ENCODE measurements at places on chromosomes 7 and 10.

GRCh38 chr7:90552521-90552920 is 43.6 kb upstream of the CDK14 start:
- no peak for DNase-seq

- DNase-seq: no peak
Observed at GRCh38 chr10:105800641-105801040, 1159.6 kb downstream of the SORCS3 start.

GRCh38 chr7:101386558-101387231 is 24.0 kb downstream of the COL26A1 start:
- DNase-seq: no peak

DNA sequence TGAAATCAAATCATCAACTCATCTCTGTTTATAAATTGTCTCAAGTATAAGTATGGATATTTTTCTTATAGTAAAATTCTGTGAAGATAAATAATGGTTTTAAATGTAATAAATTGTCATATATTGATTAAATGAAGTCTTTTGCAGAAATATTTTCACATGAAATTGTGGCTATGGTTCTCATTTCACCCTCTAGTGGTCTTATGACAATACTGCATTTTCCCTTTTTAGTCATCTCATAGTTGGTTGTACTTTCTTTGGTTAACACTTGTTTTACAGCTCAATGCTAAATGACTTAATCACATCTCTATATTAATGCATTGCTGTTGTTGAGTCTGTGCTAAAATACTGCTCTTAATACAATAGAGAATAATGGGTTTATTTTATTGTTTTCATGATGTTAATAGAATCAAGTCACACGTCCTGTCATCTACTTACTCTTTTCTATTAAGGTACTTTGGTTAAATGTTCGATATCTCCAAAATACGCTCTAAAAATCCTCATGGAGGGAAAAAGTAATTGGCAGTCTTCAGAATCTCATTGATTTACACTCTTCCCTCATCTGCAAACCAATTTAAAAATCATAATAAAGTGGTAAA is 38.0 kb upstream of the CACNA2D1 start:
- no peak for DNase-seq

GRCh38 chr7:155763691-155764437 is 48.4 kb downstream of the SHH start:
- no peak for DNase-seq

GRCh38 chr10:68212721-68213352 is 19.1 kb downstream of the ATOH7 start:
- no peak for DNase-seq

- no peak for DNase-seq
Observed at GRCh38 chr7:1806354-1806753, 136.3 kb downstream of the ELFN1 start.

DNA sequence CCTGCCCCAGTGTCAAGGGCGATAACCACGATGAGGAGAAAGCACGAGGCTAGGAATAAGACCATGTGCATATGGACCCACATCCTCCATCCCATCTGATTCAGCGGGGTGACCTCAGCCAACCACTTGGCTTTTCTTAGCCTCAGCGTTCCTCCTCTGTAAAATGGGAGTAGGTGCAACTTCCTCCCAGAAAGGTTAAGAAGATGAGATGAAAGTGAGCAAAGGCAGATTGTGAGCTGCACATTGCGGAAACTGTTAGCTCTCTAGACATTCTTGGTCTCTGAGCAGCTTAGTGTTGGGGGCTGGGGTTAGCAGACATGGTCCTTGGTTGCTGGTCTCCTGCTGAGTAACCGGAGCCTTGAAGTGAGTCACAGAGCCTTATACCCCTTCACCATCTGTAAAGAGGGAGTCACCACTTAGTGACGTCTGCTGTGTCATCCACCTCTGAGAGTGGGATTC is 497.3 kb upstream of the GALNT17 start:
- DNase-seq: no peak

DNA sequence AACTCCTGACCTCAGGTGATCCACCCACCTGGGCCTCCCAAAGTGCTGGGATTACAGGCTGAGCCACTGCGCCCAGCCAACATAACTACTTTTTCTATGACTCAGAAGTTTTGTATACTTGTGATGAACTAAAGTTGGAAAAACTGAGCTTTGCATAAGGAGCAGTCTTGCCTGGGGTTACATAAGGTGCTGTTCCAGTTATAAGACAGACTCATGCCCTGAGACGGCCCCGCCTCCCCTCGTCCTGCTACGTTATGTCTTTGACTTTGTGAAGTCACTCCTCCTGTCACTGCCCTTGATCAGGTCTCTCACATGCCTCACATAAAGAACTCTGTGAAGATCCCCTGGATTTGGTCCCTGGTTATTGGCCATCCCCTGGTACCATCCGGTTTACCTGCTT is 40.4 kb upstream of the OPN4 start:
- no peak for DNase-seq

DNA sequence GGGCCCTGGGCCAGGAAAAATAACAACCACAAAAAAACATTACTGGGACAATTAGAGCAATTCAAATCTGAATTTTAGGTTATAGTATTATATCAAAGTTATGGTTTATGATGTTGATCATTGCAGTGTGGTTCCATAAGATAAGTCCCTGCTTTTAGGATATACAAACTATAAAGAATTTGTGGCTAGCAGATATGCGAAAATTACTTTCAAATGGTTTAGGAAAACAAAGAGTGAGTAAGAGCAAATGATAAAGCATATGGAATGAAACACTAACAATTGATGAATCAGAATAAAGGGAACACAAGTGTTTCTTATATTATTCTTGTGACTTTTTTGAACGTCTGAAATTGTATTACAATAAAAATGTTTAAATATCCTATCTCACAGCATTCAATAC is 64.4 kb upstream of the HECTD2 start:
- no peak for DNase-seq

- DNase-seq: no peak
Observed at GRCh38 chr10:17385066-17385465, 69.3 kb downstream of the ST8SIA6 start.

- no peak for DNase-seq
Observed at GRCh38 chr10:88813200-88813599, 10.7 kb downstream of the LIPM start.

DNA sequence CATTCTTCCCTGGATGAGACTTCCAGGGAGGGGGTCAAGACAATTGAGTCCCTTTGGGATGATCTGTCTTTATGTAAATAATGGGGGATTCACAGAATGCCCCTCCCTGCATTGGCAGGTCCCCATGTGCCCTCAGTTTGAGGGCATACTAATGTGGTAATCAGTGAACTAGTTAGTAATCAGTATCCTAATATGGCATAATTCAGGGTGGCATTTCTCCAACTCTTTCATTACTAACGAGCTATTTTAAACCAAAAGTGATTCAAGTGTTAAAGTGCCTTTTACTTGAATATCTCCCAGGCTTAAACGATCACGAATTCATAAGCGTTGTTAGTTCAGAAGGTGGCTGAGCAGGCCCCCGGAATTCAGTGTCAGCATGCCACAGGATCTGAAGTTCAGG is 1.6 kb upstream of the DNAJB6 start:
- DNase-seq: no peak

GRCh38 chr10:75035975-75036708 is 75.3 kb upstream of the SAMD8 start:
- DNase-seq: no peak

DNA sequence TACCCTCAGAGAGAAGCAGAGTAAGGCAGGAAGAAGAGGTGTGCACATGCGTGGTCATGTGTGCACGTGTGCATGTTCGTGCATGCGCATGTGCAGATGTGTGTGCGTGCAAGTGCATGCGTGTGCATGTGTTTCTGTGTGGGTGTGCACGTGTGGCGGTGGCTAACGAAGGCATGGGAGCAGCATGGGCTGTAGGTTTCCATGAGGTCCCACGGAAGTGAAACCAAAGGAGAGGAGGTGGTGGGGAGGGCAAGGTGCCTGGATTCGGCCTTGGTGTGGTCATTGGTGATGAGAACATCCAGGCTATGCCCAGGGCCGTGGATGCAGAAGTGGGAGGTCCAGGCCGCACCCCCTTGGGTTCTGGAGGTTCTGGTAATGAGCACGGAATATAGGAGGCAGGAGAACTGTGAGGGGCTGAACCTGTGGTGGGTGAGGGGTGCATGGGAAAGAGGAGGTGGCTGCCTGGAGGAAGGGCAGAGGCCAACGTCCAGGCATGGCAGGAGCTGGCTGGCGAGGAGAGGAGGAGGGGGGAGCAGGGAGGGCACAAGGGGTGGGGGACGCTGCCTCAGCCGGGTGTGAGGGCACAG is 2.4 kb upstream of the INPP5A start:
- DNase-seq: no peak

DNA sequence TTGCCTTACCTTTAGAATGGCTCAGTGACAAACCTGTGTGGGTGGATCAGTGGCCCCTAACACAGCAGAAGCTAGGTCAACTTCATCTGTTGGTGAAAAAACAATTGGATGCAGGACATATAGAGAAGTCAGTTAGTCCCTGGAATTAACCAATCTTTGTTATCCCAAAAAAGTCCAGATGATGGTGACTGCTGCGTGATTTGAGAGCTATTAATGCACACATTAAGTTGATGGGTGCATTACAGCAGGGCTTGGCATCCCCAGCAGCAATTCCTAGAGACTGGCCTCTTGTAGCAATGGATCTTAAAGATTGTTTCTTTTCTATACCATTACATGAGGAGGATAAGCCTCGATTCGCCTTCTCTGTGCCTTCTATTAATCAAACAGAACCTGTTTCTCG is 33.3 kb downstream of the OR13A1 start:
- no peak for DNase-seq

DNA sequence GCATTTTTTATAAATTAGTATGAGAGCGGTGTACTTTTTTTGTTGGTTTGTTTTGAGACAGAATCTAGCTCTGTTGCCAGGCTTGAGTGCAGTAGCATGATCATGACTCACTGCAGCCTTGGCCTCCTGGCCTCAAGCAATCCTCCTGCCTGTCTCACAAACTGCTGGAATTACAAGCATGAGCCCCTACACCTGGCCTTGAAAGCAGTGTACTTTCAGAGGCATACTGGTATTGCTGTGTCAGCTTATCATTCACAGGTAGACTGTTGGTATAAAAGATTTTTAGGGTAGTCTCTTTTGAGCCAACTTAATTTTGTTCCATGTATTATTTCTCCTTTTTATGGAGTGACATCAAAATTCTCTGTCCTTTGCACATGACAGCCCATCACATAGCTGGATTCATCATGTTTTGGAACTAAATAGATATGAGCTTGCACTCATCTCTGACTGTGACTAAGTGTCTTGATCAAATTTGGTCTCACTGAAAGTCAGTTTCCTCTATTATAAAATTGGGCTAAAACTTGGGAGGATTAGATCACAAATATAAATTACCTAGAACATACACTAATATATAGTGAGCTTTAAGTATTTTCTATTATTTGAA is 12.4 kb downstream of the GNAT3 start:
- peak; percentile 31 for DNase-seq

- DNase-seq: no peak
Observed at GRCh38 chr7:18689551-18689950, 194.0 kb downstream of the HDAC9 start.

GRCh38 chr10:86635402-86635801 is 18.9 kb upstream of the OPN4 start:
- DNase-seq: no peak

DNA sequence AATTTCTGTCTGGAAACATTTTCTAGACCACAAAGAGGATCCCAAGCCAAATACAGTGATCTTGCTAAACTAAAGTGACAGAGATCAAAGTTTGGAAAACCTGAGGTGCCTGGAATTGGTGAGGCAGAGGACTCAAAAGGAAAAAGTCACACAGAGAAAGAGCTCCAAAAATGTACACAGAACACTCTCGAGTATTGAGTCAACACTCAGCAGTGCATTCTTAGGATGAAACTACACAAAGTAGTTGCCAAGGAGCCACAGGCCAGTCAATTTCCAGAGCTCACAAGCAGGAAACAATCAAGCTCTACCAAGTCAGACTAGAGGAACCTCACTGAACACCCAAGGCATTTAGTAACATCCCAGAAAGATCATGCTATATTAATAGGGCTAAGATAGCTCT is 61.3 kb downstream of the MICU1 start:
- DNase-seq: no peak

GRCh38 chr7:71695186-71695585 is 563.2 kb downstream of the GALNT17 start:
- no peak for DNase-seq

DNA sequence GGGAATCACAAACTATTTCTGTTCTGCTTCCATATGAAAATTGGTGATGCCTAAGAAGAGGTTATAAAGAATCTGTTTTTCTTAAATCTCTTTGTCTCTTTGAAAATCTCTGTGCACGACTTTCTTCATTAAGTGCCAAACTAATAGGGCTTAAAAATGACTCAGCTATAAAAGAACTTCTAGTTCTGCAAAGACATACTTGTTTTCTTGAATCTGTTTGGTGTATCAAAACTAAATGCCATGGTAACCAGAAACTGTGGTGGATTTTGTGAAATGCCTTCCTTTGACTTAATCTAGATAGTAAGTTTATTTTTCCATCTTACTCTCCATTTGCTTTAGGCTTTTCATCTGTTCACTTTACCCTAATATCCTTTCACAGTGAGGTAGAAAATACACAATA is 417.8 kb downstream of the PARD3 start:
- DNase-seq: no peak

DNA sequence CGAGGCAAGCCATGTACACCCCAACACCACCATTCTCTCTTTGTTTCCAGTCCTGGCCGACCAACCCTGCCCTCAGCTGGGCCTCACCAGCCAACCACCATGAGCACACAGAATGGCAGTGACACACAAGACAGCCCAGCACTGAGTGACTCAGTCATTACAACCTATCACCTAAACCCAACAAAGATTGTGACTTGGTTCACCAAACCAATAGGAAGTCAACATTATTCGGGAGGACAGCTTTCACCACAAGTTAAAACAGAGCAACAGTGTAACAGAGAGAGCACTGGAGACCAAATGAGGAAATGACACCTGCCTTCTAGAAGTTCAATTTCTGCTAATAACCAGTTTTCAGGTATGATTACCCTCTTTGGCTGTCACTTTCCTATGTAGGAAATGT is 72.1 kb downstream of the DNMBP start:
- no peak for DNase-seq

DNA sequence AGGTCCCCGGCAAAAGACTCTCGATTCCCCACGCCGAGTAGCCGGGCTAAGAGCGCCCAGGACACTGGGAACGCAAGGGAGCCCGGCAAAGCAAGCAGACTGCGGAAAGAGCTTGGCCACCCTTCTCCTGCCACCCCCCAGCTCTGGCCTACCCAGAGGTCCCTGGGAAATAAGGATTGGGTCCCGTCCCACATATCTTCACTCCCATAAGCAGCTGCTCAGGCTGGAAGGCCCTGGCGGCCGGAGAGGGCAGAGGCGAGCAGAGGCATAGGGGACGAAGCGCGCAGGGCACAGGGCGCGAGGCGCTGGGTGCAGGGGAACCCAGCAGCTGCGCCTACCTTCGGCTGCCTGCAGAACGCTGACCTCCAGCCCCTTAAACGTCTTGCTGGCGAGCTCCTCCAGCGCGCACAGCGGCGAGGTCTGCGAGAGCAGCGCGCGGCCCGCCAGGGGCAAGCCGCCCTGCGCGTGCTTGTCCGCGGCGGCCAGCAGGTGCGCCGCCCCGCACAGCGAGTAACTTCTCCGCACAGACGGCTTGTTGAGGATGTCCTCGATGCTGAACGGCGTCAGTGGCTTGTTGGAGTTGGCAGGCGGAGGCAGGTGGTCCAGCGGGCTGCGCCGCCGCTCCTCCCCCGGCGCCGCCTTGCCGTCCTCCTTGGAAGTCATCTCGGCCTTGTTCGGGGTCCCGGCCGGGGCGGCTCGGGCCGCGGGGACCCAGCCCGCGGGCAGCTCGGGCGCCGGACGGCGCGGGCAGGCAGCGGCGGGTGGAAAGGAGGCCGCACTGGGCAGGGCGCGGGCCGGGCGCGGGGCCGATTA is 904 bp downstream of the LBX1 start:
- no peak for DNase-seq

GRCh38 chr10:36188461-36188860 is 546.4 kb upstream of the FZD8 start:
- no peak for DNase-seq

All from omental fat pad (tissue), 4 donors.